ENCODE measurements at places on chromosomes 7 and 10.

DNA sequence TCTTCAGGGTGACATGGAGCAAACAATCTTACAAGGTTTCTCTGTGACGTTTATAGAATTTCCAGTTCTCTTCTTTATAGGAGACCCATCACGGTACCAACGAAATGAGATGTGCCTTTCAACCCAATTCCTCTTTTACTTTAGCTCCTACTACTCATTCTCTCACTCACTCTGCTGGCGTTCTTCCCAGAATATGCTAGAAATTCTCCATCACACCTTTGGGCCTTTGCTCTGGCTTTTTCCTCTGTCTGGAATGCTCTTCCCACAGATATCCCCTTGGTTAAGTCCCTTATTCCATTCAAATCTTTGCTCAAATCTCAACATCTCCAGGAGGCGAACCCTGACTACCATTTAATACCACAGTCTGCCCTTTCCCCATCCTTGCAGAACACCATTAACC is 39.0 kb downstream of the SEMA3C start:
- no peak for DNase-seq

GRCh38 chr7:39615350-39615975 is 7.9 kb upstream of the RALA start:
- DNase-seq: no peak

- no peak for DNase-seq
Observed at GRCh38 chr7:36281945-36282717, 107.5 kb upstream of the ANLN start.

DNA sequence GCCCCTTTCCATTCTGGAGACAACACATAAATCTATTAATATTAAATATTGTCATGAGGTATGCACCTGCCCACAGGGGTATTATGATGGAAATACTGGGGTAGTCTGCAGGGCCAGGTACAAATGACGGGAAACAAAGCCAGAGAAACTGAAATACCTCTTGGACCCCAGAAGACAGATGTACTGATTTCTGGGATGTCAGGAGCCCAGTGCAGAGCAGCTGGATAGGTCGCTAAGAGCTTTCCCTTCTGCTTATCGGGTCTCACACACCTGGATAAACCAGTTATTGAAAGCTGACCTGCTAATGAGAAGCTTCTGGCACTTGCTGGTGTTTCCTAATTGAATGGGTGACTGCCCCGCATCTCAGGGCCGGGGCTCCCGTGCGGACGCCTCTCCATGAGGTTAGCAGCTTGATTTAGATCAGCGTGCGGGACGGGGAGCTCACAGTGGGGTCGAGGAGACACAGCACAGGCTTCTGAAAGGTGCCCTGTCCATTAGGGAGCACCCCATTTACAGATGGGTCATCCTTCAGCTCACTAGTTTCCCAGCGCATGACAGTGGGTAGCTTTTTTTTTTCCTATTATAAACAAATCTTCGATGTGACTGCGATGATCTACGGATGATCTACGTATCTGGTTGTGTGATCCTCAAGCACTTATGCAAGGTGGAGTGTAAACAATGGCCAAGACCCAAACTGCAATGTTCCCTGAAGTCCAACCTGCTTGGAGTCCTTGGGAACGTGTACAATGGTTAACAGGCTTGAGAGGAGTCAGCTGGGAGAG is 1.5 kb upstream of the INSIG1 start:
- no peak for DNase-seq

GRCh38 chr10:126133082-126133620 is 236.8 kb downstream of the FANK1 start:
- no peak for DNase-seq

Measured in stimulated activated CD8-positive, alpha-beta memory T cell treated with anti-CD3 and anti-CD28 coated beads, Interleukin-12 subunit alpha, Interleukin-12 subunit beta, amount 100 ng/mL, for 4 hours (primary cell).